ENCODE measurements at places on chromosomes 12 and 14.

- no peak overlapping the region for H3K4me3 ChIP-seq
- H3K27me3 ChIP-seq = no peaks in the 10 kb centered on the region
- H3K36me3 ChIP-seq = no peaks in the 10 kb centered on the region
- H3K4me1 ChIP-seq = no peaks in the 10 kb centered on the region
Measured at GRCh38 chr12:126384026-126384564, 1318.9 kb downstream of the AACS start.

DNA sequence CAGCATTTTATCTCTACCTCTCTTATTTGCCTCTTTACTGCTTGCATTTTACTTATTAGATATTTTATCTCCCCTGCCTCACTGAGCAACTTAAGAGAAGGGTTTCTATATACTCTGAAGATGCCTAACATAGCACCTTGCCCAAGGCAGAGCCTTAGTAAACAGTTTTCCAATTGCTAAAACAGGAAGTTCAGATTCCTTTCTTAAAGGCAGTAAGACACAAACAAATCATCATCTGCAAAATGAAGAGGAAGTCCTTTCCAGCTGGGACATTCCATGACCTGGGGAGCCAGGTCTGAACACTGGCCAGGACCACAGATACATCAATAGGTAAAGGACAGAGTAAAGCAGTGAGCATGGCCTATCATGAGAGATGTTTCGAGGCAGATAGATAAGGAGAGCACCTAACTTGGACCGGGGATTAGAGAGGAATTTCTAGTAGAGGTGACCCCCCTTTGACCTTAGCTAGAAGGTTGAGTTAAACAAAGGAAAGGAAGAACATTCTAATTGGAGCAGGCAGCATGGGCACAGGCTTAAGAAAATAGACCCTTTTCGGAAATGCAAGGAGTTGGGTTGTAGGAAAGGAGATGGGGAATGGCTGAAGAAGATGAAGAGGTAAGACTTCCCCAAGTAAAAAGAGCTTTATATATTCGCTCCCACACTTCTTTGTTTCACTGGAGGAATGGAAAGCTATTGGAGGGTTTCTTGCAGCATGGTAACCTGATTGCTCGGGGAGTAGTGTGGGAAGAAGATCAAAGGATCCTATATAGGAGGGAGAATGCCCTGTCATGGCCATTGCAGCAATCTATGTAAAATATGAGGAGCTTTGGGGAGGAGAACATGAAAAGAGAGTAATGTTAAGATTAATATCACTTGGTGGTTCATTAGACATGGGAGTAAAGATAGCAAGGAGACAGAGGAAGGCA is 94.8 kb downstream of the PHLDA1 start:
- H3K4me3 ChIP-seq = no peak overlapping the region
- H3K36me3 ChIP-seq = peaks cover 5% of the 10 kb centered on the region
- peaks cover 37% of the 10 kb centered on the region for H3K4me1 ChIP-seq
- no peak overlapping the region for H3K27ac ChIP-seq
- DNase-seq = no peak
- peaks cover 7% of the 10 kb centered on the region for H3K27me3 ChIP-seq

DNA sequence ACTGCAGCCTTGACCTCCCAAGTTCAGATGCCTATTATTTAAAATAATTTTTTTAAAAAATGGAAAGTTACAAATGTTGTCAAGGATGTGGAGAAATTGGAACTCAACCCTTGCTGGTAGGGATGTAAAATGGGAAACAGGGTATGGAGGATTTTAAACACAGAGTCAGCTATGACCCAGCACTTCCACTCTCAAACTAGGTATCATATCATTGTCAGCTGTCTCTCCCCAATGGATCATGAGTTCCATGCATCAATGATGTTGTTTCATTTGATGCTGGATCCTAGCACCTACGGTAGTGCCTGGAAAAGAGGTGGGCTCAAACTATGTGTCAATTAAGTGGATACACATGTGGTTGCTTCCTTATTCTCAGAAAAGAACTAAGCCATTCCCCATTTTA is 150.9 kb downstream of the RIMBP2 start:
- H3K4me3 ChIP-seq = no peak overlapping the region
- H3K27me3 ChIP-seq = no peaks in the 10 kb centered on the region
- DNase-seq = no peak

DNA sequence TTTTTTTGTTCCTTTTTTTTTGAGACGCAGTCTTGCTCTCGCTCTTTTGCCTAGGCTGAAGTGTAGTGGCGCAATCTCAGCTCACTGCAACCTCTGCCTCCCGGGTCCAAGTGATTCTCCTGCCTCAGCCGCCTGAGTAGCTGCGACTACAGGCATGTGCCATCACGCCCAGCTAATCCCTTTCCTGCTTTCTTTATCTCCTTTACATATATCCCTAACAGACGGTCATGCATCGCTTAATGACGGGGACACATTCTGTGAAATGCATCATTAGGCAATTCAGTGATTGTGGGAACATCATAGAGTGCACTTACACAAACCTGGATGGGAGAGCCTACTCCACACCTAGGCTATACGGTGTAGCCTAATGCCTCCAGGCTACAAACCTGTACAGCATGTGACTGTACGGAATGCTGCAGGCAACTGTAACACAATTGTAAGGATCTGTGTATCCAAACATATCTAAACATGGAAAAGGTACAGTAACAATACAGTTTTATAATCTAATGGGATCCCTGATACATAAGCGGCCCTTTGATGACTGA is 32.8 kb downstream of the NOS1 start:
- no peaks in the 10 kb centered on the region for H3K36me3 ChIP-seq
- peaks cover 15% of the 10 kb centered on the region for H3K27me3 ChIP-seq
- no peak for DNase-seq
- H3K4me1 ChIP-seq = no peaks in the 10 kb centered on the region
- H3K4me3 ChIP-seq = no peak overlapping the region

DNA sequence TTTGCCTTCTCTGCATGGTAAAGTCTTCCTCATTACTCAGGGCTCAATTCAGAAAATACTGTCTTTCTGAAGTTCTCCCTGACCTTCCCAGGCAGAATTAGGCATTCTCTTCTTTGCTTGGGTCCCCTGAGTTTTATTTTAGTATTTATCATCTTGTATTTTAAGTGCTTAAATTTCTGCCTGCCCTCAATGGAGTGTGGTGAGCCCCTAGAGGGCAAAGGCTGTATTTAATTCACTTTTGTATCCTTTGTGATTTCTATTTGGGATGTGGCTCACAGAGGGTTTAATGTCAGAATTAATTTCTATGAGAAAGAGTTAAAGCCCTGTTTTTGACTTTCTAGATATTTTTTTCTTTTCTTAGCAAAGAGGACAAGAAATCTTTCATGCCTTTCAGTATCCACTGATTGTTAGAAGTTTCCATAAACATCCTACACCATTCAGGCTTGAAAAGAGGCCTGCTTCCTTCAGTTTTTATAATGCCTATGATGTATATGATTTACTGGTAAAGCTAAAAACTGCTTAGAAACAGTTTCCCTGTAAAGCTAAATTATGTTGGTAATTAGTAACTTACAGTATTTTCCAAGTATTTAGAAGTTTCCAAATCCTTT is 55.6 kb upstream of the PTPRB start:
- no peak for DNase-seq
- H3K4me1 ChIP-seq = no peaks in the 10 kb centered on the region
- H3K27ac ChIP-seq = no peak overlapping the region
- peaks cover 2% of the 10 kb centered on the region for H3K27me3 ChIP-seq

DNA sequence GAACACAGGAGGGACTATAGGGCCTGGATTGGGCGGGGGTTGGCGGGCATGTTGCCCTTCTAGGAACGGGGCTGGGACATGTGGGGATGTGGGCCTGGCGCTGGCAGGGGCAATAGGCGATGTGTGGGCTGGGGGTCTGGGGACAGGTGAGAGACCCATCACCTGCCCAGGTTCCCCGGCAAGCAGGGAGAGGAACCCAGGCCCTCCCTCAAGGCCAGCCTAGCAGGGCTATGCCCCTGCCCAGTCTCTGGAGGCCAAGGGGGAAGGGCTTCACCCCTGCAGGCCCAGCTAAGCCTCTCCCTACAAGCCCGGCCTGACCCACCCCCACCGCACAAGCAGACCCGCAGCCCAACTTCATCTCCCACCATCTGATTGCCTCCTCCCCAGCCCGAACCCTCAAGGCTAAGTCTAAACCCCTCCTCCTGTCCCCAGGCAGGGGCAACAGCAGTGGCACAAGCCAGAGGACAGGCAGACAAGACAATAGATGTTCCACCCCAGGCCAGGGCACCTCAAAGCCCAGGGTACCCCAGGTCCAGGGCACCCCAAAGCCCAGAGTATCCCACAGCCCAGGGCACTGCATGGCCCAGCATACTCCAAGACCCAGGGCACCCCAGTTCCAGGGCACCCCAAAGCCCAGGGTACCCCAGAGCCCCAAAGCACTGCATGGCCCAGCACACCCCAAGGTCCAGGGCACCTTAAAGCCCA is 6.5 kb downstream of the JAG2 start:
- H3K27ac ChIP-seq = no peak overlapping the region
- no peak for DNase-seq
- no peaks in the 10 kb centered on the region for H3K36me3 ChIP-seq
- H3K27me3 ChIP-seq = peaks cover 7% of the 10 kb centered on the region
- no peaks in the 10 kb centered on the region for H3K4me1 ChIP-seq
- no peak overlapping the region for H3K4me3 ChIP-seq

- H3K36me3 ChIP-seq = no peaks in the 10 kb centered on the region
- no peak overlapping the region for H3K4me3 ChIP-seq
- no peak for DNase-seq
- no peaks in the 10 kb centered on the region for H3K27me3 ChIP-seq
- no peak overlapping the region for H3K27ac ChIP-seq
Measured at GRCh38 chr14:79836577-79836976, 374.7 kb downstream of the DIO2 start.

DNA sequence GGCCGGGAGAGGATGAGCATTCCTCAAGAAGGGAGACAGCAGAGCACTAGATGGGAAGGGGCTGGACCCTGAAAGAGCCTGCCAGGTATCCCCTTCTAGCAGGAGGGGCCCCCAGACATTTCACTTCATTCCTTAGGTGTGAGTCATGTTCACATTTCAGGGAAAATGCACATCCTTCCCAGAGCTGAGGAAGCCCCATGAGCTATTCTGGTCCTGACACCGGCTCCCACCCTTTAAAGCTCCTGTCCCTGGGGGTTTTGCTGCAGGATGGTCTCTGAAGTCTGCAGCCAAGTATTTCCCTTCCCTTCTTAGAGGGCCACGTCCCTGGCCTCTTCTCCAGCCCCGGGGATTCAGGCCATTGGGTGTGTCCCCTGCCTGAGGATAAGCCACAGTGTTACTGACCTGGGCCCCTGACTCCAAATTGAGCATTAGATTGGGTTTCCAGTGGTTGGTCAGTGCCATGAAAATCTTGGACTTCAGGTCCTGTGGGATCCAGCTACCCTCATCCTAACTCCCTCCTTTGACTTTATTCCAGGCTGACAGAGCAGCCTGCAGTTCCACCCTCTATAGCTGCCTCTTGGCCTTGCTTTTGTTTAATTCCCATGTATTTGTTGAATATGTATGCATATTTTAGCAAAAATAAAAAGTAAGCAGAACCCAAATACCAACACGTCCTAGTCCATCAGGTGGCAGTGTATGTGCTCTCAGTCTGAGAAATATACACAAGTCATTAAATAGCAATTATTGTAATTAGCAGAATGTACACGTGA is 267.1 kb downstream of the CACNA1C start:
- no peaks in the 10 kb centered on the region for H3K4me1 ChIP-seq
- no peak overlapping the region for H3K27ac ChIP-seq
- no peaks in the 10 kb centered on the region for H3K36me3 ChIP-seq
- no peak overlapping the region for H3K4me3 ChIP-seq
- peaks cover 11% of the 10 kb centered on the region for H3K27me3 ChIP-seq

- H3K4me1 ChIP-seq = no peaks in the 10 kb centered on the region
- no peaks in the 10 kb centered on the region for H3K36me3 ChIP-seq
- H3K4me3 ChIP-seq = no peak overlapping the region
Measured at GRCh38 chr12:124217508-124218242, 77.2 kb upstream of the RFLNA start.

- DNase-seq = no peak
- no peaks in the 10 kb centered on the region for H3K27me3 ChIP-seq
- H3K36me3 ChIP-seq = peaks cover 12% of the 10 kb centered on the region
- H3K4me3 ChIP-seq = no peak overlapping the region
- H3K4me1 ChIP-seq = peaks cover 2% of the 10 kb centered on the region
- H3K27ac ChIP-seq = no peak overlapping the region
Measured at GRCh38 chr14:39025250-39025809, 77.7 kb downstream of the SEC23A start.

DNA sequence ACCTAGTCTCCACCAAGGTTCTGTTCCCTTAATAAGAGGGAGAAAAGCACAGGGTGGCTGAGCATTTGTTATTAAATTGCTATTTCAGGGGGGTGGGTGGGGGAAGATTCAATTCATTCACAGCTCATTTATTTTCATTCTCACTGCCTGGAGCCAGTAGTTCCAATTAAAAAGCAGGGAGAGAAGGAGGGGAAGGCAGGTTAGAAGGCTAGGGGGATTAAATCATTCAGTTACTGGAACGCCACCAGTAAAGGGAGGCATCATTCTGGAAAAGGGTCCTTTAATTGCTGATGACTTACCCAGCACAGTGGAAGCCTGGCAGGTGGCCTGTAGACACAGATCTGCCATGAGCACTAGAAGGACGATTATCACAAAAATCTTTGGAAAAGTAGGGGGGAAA is 47.4 kb downstream of the NIN start:
- peaks cover 14% of the 10 kb centered on the region for H3K36me3 ChIP-seq
- no peak overlapping the region for H3K4me3 ChIP-seq
- H3K27ac ChIP-seq = peak overlapping the region; percentile 60
- DNase-seq = no peak

All from activated naive CD8-positive, alpha-beta T cell treated with anti-CD3 and anti-CD28 coated beads, Interleukin-2, amount 50 U/mL, for 24 hours (primary cell).